ENCODE measurements at places on chromosomes 16 and 17. TPM values are rescaled to one million over a fixed set of nuclear protein-coding genes. Genes with fewer than 3 reads are reported as not detected.

The SPN gene
- total RNA-seq, result 2.8 TPM

The CALB2 gene
- total RNA-seq, result 32.3 TPM

The PTX4 gene
- total RNA-seq, result not detected

The TTLL6 gene
- 0.12 TPM for total RNA-seq

The CYGB gene
- total RNA-seq, result 0.25 TPM

All from H4 (cell line).